Activated naive CD8-positive, alpha-beta T cell treated with anti-CD3 and anti-CD28 coated beads for 36 hours (primary cell): ENCODE measurements at places on chromosomes 16 and 17.

DNA sequence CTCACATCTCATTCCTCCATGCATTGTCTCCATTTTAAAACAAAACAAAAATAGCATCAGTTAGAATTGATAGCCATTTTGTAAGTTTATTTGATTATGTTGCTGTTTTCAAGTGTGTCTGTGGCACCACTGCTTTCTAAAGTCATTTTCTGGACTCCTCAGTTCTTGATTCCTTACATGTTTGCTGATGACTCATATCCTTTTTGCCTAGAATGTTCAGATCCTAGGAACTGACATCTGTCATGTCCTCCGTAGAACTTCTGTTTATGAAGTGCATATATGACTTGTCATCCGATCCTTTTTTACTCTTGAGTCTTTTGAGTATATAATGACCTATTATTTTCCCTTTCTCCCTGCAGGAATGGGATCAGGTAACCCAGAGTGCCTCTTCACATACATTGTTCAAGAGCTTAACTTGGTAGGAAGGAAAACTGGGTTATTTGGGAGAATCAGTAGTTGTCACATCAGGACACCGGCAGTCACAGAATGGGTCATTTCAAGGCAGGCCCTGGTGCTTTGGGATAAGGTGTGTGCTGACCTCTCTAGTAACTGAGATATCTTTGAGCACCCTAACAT lies 69.2 kb downstream of the MAP2K4 start:
- no peak for DNase-seq

GRCh38 chr17:31674305-31674704 lies 184.7 kb downstream of the COPRS start:
- DNase-seq: no peak

DNA sequence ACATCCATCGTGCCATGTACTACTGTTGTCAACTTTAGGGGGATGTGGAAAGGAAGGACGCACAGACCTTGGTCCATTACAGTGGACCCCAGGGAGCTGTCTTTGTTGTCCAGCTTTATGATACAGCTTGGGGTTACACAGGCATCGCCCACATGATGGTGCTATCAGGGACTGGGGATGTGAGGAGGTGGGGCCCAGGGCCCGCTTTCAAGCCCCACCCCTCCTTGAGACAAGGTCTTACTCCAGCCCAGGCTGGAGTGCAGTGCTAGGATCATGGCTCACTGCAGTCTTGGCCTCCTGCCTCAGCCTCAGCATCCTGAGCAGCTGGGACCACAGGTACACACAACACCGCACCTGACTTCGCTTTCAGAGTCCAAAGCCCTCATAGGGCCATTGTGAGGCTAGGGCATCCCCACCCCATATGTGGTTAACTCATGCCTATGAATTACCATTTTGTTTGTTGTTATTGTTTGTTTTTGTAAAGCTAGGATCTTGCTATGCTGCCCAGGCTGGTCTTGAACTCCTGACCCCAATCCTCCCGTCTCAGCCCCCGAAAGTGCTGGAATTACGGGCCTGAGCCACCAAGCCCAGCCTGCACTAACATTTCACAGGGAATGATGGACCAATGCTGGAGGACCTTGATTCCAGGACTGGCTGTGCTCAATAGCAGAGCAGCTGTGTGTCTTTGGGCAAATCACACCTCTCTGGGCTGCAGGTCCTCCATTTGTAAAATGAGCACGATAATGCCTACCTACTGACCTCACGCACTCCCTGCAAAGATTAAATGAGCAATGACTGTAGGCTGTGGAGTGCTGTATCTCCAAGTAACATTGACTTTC lies 17.2 kb downstream of the ST3GAL2 start:
- no peak for DNase-seq

DNA sequence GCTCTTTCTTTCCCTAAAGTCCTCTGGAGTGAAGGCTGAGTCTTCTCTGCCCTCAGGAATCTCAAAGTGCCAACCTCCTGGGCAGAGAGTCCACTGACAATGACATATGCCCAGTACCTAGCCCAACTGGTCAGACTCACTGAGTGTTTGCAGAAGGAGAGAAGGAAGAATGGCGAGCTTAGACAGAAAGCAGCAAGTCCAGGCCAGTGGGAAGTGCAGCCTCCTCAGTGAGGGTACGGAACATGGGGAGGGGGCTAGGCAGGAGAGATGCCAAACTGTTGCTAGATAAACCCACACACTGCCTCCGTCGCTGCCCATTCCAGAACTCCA lies 678 bp downstream of the EXOC7 start:
- no peak for DNase-seq

DNA sequence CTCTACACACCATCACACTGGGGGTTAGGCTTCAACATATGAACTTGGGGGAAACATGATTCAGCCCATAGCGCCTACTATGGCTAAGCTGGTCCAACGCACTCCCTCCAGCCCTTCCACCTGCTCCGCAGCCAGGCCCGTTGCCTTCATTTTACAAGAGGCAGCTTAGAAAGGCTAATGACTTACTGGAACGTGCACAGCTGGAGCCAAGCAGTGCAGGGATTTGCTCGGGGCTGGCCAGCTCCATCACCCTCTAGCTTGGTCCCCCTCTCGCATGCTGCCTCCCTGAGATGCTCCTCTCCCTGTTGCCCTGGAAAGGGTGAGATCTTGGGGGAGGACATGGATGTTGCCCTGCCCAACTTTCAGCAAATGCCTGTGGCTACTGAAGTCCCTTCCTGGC lies 2.8 kb upstream of the CACNG1 start:
- DNase-seq: no peak
